ENCODE measurements at places on chromosomes 3 and 15.

- no peak for DNase-seq
Observed at GRCh38 chr3:68328049-68328448, 604.3 kb downstream of the TAFA4 start.

DNA sequence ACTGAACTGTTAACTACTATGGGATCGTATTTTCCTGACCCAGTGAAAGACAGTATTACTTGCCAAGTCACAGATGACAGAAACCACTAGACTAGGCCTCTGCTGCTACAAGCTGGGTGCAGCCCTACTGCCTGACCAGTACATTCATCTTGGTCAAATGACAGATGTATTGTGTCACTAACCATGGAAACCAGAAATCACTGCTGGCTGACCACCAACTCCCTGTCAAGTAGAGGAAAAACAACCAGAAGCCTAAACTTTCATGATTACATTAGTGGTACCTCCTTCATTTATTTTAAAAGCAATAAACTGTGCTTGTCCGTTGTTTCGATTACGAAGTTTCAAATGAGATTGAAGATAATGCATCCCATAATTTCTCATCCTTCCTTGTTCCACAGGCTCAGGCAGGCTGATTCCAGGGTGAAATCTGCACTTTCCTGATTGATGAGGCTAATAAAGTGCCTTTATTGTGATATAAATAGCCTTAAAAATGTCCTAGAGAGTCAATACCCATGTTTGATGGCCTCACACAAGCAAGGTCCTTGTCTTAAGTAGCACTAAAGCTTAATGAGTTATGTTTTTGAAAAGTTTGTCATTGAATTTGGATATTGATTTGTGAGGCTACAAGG, 309.7 kb downstream of the LSAMP start:
- no peak for DNase-seq

GRCh38 chr15:50049871-50050270, 69.2 kb downstream of the ATP8B4 start:
- no peak for DNase-seq

DNA sequence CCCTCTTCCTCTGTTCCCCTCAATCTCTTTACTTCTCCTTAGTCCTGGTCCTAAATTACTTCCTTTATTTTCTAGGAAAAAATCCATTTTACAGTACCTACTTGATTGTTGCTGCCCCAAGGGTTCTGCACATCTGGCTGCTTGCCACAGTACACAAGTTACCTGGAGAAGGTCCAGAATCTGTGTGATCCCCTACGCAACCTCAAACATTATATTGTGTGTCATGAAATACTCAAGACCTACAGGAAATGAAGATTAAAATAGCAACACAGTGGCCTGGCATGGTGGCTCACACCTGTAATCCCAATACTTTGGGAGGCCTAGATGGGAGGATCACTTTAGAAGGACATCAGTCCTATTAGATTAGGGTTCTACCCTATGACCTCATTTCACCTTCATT, 48.7 kb downstream of the PRKAR2A start:
- DNase-seq = no peak

- no peak for DNase-seq
Observed at GRCh38 chr3:46228260-46229242, 13.7 kb upstream of the CCR3 start.

GRCh38 chr15:36742696-36743095, 163.3 kb downstream of the CDIN1 start:
- DNase-seq = no peak

Measured in NCI-H774 (cell line).